ENCODE measurements at places on chromosomes 2 and 18. TPM values are rescaled to one million over a fixed set of nuclear protein-coding genes. Genes with fewer than 3 reads are reported as not detected.

The CD207 gene
- total RNA-seq = not detected

The MOB1A gene
- 116 TPM for total RNA-seq

The FOXI3 gene
- not detected for total RNA-seq

The AQP12B gene
- total RNA-seq = not detected

The NEB gene
- 50.0 TPM for total RNA-seq

The UGT1A5 gene
- 7.1 TPM for total RNA-seq

The CDKL4 gene
- 1.3 TPM for total RNA-seq

The SLC14A1 gene
- not detected for total RNA-seq

The ST8SIA5 gene
- total RNA-seq = 0.02 TPM

DNA sequence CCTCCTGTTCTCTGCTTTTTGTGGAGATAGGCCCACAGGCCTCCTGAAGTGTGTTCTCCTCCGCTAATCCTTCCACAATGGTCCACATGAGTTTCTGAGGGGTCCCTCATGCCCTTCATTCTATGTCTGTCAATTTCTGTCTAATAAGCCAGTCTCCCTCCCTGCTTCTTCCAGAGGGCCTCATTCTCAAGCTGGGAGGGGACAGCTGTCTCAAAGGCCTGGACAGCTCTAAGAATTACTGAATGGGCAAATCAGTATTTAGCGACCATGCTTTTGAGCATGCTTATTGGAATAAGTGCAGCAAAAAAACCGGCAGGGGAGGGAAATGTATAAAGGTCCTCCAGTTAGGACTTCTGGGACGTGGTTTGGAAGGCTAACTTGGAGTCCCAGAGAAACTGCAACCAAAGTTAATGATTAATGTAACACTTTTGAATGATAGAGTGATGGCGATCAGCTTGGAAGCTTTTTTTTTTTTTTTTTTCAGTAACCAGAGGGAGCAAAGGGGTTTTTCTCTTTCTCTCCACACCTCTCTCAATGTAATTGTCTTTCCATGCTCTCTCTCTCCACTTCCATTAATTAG, 890.7 kb upstream of the POU3F3 start:
- no peak overlapping the region for H3K27ac ChIP-seq
- no peak for DNase-seq
- no peaks in the 10 kb centered on the region for H3K27me3 ChIP-seq
- H3K36me3 ChIP-seq = no peaks in the 10 kb centered on the region
- no peak overlapping the region for H3K4me3 ChIP-seq
- H3K4me1 ChIP-seq = no peaks in the 10 kb centered on the region

DNA sequence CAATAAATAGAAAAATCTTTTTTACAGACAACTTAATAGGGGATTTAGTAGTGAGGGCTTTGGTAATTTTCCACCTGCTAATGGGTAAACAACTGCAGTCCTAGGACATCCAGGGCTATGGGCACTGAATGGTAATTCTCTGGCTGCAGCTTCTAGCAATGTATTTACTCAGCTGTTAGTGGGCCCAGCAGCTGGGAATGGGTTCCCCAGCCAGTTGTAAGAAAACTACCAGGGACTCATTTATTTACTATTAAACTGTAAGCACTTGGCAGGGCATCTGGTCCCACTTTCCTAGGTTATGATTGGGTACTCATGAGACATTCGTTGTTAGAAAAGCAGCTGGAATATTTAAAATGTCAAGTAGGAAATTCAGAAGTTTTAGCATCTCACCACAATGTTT, 363.8 kb upstream of the TRIB2 start:
- no peaks in the 10 kb centered on the region for H3K36me3 ChIP-seq
- H3K27me3 ChIP-seq = peaks cover 10% of the 10 kb centered on the region
- no peak overlapping the region for H3K4me3 ChIP-seq

- H3K27ac ChIP-seq = no peak overlapping the region
- no peak for DNase-seq
- peaks cover 9% of the 10 kb centered on the region for H3K4me1 ChIP-seq
Observed at GRCh38 chr2:37829202-37829601, 95.9 kb upstream of the RMDN2 start.

DNA sequence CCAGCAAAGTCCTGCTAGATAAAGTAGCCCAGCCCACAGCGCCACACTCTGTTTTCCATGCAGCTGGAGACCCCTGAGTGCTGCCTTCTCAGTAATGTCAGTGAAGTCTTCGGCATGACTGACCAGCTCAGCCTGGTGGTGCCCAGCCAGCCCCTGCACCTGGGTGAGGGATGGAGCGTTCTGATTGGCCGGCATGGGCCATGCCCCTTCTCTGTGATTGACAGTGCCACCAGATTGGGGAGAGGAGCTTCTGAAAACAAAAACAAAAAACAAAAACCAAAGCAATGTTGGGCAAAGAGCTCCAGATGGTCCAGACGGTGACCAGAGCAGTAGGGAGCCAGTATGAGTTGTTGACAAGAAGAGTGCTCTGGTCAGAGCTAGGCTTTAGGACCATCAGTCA, 122.6 kb downstream of the DYSF start:
- peaks cover 32% of the 10 kb centered on the region for H3K27me3 ChIP-seq
- H3K27ac ChIP-seq = no peak overlapping the region
- no peaks in the 10 kb centered on the region for H3K4me1 ChIP-seq
- no peak for DNase-seq
- H3K4me3 ChIP-seq = no peak overlapping the region

DNA sequence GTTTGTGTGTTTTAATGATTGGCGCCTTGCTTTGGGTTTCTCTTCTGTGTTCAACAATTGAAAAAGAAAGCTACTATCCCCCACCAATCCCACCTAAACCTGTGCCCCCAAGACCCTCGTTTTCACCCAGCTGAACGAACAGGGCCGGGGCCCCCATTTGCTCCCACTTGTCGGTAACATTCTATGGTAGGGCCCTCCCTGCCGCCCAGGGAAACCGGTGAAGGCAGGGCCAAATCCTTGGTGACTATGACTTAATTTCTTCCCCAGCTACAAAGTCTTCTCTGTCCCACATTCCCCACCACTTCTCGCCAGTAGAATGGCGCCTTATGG, 598 bp upstream of the SNRNP200 start:
- H3K27me3 ChIP-seq = no peaks in the 10 kb centered on the region
- H3K36me3 ChIP-seq = peaks cover 48% of the 10 kb centered on the region
- H3K27ac ChIP-seq = peak overlapping the region; percentile 94
- no peak for DNase-seq
- H3K4me3 ChIP-seq = peak overlapping the region; percentile 98

- peaks cover 4% of the 10 kb centered on the region for H3K36me3 ChIP-seq
- H3K4me3 ChIP-seq = no peak overlapping the region
- H3K27ac ChIP-seq = peak overlapping the region; percentile 81
- no peak for DNase-seq
- no peaks in the 10 kb centered on the region for H3K27me3 ChIP-seq
Observed at GRCh38 chr2:225011585-225011984, 30.7 kb downstream of the DOCK10 start.

- no peaks in the 10 kb centered on the region for H3K27me3 ChIP-seq
- H3K36me3 ChIP-seq = no peaks in the 10 kb centered on the region
Observed at GRCh38 chr2:205802941-205803340, 120.6 kb downstream of the NRP2 start.

DNA sequence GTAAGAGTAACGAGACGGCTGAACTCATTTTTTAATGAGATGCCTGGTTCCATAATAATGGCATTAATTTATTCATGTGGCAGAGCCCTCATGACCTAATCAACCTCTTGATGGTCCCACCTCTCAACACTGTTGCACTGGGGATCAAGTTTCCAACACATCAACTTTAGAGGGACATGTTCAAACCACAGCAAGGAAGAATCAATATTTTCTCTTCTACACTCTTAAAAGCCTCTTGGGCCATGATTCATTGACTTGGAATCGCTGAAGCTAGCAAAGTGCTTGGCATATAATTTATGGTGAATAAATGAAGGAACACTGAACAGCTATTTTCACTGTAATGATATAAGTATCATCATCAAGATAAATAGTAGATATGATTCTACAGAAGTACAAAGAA, 333.0 kb downstream of the TNS1 start:
- H3K27me3 ChIP-seq = no peaks in the 10 kb centered on the region
- DNase-seq = no peak
- peaks cover 9% of the 10 kb centered on the region for H3K4me1 ChIP-seq
- H3K27ac ChIP-seq = no peak overlapping the region
- H3K4me3 ChIP-seq = no peak overlapping the region

DNA sequence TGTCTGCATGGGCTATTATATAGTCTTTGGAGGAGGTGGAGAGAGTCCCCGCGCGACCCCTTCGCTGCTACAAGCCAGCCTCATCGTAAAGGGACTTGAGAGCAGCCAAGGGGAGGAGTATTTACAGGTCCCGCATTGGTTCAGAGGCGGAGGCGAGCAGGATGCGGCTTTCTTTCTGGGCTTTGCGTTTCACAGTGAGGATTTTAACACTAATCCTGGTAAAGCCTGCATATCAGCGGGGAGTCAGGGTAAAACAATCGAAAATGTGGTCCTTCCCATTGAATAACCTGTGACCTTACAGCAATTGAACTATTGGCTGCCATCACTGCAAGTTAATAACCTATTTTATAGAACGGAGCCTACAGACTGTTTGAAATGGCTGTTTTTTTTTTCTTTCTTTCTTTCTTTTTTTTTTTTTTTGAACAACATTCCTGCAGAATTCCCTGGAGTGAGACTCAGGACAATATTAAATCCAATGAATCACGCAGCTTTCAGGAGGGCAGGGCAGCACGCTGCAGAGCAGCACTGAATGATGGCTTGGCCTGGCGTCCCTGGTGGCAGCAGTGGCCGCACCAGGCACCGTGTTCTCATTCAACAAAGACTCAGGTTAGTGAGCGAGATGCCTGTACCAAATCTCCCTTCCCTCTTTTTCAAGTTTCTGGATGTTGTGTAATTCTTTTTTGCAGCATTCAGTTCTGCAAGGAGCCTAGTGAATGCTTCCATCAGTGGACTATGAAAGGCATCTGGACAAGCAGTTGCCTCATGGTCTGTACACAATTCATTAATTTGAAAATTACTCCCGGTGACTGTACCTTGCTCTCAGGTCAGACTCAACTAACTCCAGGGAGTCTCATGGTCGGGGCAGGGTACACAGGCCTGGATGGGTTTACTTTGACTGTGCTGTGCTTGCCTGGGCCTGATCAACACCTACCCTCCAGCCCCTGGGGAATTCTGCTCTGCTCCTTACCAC, 19.8 kb downstream of the SMIM21 start:
- H3K4me1 ChIP-seq = no peaks in the 10 kb centered on the region
- H3K27me3 ChIP-seq = peaks cover 25% of the 10 kb centered on the region
- no peak overlapping the region for H3K4me3 ChIP-seq

DNA sequence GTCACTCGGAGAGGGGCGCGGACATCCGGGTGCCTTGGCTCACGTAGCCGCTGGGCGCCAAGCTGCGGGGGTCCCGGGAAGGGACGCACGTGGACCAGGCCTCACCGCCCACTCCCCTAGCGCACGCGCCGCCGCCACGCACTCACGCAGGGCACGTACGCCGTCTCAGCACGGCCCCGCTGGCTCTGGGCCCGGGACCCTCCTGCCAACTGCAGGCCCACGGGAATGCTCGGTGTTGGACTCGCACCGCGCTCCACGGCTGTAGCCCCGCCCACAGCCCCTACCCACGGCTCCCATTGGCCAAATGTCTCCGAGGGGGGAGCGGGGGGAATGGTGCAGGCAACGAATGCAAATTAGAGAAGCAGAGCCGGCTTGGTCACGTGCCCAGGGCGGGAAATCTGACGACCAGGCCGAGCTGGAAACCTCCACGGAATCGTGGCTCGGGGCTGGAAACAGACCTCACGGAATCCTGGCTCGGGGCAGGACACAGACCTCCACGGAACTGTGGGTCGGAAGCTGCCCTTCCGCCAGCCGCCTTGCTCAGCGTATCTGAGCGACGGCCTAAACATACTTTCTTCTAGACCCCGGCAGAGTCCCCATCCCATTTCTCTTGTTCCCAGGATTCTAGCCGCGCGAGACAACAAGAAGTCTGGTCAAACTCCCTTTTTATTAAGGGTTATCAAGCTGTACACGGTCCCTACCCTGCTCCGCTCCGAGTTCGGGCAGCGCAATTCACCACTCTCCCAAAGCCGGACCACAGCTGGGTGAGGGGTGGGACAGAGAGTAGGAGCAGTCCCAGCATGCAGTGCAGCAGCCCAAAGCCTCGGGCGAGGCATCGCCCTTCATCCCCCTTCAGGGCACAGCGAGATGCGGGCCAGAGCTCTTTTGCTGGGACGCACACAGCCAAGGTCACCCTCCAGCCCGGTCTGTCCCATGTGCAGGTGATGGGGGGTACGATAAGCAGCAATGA, at the start of gene ABCB6:
Gene ABCB6, minus strand, starts transcription at position 227 of the 970 bp plus-strand sequence. CDS start 285 bp downstream, outside the sequence.
- no peaks in the 10 kb centered on the region for H3K27me3 ChIP-seq
- peak; percentile 79 for DNase-seq
- H3K36me3 ChIP-seq = peaks cover 55% of the 10 kb centered on the region
- H3K27ac ChIP-seq = peak within 1 kb of the TSS; percentile 75

DNA sequence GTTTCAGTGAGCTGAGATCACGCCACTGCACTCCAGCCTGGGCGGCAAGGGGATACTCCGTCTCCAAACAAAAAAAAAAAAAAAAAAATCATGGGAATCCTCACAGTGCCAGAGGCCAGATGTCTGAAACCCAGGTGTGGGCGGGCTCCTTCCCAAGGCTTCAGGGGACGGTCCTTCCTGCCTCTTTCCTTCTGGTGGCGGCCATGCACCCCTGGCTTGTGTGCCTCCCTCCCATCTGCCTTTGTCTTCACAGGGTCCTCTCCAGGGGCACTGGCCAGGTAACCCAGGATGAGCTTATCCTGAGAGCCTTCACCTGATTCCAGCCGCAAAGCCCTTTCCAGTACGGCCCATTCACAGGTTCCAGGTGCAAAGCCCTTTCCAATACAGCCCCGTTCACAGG, 40.9 kb upstream of the GPC1 start:
- no peak for DNase-seq
- no peak overlapping the region for H3K27ac ChIP-seq
- no peaks in the 10 kb centered on the region for H3K36me3 ChIP-seq
- H3K4me3 ChIP-seq = no peak overlapping the region
- H3K27me3 ChIP-seq = peaks cover 8% of the 10 kb centered on the region
- H3K4me1 ChIP-seq = no peaks in the 10 kb centered on the region

GRCh38 chr18:50816419-50817166, 3.2 kb downstream of the MRO start:
- no peak overlapping the region for H3K27ac ChIP-seq
- H3K4me1 ChIP-seq = no peaks in the 10 kb centered on the region
- H3K36me3 ChIP-seq = no peaks in the 10 kb centered on the region
- no peak for DNase-seq

DNA sequence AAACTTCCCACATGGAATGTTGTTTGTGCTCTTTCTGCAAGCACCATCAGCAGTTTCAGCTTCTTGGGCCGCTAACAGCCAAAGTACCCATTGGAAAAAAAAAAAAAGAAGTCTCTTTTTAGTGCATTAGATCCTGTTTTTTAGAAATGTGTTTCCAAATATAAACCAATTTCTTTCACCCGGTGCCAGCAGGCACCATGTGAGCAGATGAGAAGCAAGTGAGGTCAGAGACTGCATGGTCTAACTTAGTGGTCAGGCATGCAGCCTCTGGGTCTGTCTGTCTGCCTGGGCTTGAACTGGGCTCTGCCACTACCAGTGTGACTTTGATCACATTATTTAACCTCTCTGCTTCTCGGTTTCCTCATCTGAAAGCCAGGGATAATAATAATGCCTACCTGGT, 75.2 kb upstream of the NRP2 start:
- no peaks in the 10 kb centered on the region for H3K4me1 ChIP-seq
- peaks cover 29% of the 10 kb centered on the region for H3K27me3 ChIP-seq
- no peak overlapping the region for H3K27ac ChIP-seq
- H3K4me3 ChIP-seq = no peak overlapping the region
- H3K36me3 ChIP-seq = no peaks in the 10 kb centered on the region

Data from Calu3 (cell line).